AG04449 (cell line): ENCODE measurements at places on chromosomes 16 and 17.

DNA sequence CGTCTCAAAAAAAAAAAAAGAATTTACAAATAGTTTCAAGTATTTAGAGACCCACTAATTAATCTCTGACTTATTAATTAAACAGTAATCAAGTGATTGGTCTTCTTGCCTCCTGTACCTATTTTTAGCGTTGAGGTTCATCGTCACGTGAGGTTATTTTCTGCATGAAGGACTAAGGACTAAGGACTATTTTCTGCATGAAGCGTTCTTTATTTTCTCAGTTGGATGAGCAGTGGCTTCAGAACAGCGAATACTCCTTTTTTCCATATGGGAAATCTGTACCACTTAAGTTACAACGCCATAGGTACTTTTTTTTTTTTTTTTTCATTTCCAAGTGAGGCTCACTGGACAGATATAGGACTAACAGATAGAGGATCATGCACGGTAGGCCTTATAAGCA is 224.9 kb downstream of the CNTNAP4 start:
- DNase-seq: no peak

DNA sequence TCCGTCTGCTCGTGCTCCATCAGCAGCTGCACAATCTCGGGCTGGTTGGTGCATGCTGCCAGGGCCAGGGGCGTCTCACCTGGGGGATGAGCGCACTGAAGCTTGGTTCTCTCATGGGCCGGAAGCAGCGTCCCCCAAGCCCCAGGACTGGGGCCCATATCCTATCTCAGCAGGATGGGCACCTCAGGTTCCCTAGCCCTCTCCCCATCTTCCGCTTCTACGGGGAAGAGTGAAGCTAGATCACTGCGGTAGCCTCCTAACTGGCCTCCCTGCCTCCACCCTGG is 24.8 kb downstream of the TRPV3 start:
- DNase-seq: no peak

- no peak for DNase-seq
Observed at GRCh38 chr17:58666858-58667267, 25.0 kb downstream of the TEX14 start.

GRCh38 chr17:7348478-7349242 is 3.3 kb upstream of the KCTD11 start:
- no peak for DNase-seq

DNA sequence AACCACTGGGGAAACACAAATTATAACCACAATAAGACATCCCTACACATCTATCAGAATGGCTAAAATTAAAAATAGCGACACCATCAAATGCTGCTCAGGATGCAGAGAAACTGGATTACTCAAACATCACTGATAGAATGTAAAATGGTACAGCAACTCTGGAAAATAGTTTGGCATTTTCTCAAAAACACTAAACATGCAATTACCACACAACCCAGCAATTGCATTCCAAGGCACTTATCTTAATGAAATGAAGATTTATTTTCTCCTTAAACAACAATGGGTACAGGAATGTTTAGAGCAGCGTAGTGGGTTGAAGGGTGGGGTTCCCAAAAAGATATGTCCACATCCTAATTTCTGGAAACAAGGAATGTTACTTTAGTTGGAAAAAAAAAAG is 309.0 kb upstream of the PMFBP1 start:
- DNase-seq: no peak

DNA sequence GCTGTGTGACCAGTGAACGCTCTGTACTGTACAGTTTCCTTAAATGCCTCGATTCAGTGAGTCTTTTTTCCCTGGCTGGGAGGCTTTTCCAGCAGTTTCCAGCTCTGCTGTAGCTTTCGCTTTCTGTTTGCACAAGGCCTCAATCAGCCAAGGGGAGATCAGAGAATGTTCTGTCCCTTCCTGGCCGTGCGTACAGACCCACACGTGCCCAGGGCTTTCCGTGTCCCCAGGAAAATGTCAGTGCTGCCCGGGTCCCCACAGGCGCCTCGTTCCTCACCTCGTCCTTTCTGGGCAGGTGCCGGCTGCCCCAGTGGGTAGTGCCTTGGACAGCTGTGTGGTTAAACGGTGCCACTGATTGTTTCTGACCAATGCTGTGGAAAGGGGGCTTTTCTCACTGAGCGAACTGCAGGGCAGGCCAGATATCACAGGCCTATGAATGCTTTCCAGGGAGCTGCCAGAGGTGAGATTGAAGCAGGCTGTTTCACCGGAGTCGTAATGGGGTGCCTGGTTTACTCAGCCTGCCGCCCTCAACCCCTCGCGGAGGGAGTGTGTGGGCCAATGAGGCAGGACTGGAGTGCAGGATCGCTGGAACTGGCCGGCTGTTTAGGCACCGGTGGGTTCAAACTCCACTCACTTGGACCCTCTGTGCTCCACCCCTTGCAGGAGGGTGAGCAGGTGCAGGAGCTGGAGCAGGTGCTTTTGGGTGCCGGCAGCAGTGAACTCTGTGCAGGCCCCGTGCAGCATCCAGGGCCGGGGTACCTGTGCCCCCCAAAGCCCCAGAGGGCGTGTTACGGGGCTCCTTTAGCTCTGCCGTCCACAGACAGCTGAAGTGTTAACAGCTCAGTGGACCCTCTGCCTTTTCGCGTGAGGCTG is 44.4 kb downstream of the ZNF778 start:
- no peak for DNase-seq
